Tibial nerve (tissue), 4 donors: ENCODE measurements at places on chromosomes 3 and 15.
A peak's percentile ranks its signal among the peaks of the same experiment; 100 is the strongest.

- peak; percentile 61 for DNase-seq
These were observed 405.8 kb downstream of the IGSF11 start for GRCh38 chr3:118628704-118629341.

DNA sequence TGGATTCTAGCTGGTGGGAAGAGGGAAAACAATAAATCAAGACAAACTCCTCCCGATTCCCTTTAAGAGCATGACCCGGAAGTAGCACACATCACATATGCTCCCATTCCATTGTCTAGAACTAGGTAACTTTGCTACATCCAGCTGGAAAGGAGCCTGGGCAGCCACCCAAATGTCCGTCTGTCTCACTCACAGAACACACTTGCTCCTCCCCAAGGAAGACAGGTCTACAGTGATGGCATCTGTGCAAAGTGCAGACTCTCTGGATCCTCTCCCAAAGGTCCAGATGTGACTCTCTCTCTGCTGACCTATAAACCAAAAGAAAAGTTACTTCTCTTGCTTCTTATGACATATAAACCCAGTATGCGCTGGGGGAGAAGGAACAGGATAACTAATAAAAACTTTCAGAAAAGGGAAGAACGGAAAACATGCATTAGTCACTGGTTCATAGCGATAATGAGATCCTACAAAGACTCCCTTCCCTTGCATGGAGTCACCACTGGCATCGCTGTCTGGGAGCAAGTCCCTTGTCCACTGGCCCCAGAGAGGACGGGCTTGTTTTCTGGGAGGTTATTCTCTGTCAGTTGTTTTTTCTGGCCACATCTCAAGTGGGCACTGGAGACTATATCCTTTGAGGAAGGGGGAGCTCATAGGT, 29.8 kb upstream of the EPHB3 start:
- DNase-seq, result no peak

GRCh38 chr15:27990521-27991515, 108.3 kb downstream of the OCA2 start:
- no peak for DNase-seq

DNA sequence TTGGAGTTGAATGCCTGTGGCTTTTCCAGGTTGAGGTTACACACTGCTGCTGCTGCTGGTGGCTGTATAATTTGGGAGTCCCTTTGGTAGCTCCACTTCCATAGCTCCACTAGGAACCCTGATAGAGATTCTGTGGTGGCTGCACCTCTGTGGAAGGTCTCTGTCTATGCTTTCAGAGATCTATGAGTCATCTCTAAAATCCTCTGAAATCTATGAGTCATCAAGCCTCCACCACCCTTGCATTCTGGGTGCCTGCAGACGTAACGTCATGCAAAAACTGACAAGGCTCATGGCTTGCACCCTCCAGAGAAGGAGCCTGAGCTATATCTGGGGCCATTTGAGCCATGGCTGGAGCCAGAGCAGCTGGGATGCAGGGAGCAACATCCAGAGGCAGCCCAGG, 1037.0 kb upstream of the CFAP20DC start:
- no peak for DNase-seq

GRCh38 chr3:142724682-142725356, 985 bp downstream of the TRPC1 start:
- DNase-seq, result peak; percentile 16
